ENCODE measurements at places on chromosomes 3 and 15.

GRCh38 chr3:113910966-113911365 lies 36.8 kb upstream of the ZDHHC23 start:
- no peak for DNase-seq

DNA sequence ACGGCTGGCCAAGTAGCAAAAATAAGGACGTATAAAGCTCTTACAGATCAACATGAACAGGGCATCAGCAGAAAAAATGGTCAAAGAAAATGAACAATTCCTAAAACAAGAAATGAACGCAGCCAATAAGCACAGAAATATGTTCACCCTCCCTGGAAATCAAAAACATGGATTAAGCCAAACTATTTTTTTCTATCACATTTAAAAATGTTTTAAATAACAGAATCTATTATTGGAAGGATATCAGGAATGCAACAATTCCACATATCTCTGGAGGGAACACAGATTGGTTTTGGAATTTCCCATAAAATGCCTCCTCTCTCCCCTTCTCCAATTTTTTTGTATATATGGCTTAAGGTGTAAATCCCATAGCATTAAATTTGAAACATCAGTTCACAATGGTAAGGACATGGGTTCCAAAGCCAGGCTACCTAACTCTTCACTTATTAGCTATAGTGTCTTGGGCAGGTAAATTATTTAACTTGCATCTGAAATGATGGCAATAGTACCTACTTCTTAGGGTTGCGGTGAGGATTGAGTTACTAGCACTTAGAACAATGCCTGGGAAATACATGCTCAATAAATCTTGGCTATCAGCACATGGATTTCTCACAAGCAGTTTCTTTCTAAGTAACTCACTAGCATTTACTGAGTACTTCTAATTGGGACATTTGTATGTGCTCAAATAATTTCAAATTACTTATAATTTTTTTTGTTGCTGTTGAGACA lies 10.1 kb downstream of the UACA start:
- DNase-seq: no peak

- peak; percentile 84 for DNase-seq
These were observed 50.0 kb downstream of the RLBP1 start for GRCh38 chr15:89171136-89172072.

GRCh38 chr3:76438971-76439370 lies 600.9 kb upstream of the ROBO2 start:
- no peak for DNase-seq

DNA sequence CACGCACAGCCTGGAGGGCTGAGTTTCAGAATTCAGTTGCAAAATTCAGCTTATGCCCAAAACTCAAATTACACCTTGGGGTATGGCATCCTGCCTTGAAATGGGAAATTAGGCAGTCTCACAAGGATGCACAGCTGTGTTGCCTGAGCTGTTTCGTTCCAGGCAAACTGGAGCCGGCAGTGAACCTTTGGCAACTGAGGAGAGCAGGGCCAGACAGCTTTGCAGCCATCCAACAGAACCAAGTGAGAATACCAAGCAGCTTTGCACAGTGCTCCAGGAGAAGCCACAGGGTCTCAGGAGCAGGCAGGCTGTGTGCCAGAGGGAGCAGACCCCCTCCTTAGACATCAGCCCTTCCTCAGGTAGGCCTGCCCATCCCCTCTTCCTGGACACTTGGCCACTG lies 32.5 kb upstream of the BFSP2 start:
- no peak for DNase-seq

DNA sequence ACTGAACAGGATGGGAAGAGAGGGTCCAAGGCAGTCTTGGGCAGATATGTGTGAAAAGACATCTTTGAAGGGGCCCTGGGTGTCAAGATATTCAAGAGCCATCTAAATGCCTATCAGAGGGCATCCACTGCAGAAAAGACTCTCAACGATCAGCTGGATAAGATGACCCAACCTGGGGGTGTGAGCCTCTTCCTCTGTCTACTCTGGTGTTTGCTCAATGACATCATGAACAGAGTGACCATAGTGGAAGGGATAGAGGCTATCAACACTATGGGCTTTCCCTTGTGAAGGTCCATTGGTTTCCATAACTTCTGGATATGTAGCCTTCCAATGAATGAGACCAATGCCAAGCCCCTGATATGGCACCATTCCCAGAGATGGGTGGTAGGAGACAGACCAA lies 42.1 kb downstream of the FAH start:
- no peak for DNase-seq

DNA sequence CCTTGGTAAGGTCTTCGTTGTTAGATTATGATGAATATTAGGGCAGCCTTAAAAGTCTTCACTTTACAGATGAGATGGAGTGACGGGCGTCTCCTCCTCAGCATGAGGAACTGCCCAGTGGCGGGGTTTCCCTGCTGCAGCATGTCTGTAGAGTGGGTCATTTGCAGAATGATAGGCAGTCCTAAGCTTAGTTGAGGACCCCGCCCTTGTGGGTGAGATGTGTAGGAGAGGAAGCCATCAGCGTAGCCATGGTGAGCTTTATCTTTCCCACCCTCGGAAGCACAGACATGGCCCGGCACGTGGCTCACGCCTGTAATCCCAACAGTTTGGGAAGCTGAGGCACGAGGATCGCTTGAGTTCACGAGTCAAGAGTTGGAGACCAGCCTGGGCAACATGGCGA lies 877 bp downstream of the NIT2 start:
- DNase-seq: no peak

GRCh38 chr3:15310491-15311370 lies 21.7 kb downstream of the SH3BP5 start:
- no peak for DNase-seq

GRCh38 chr3:177062052-177062732 lies 135.1 kb downstream of the TBL1XR1 start:
- DNase-seq: no peak

DNA sequence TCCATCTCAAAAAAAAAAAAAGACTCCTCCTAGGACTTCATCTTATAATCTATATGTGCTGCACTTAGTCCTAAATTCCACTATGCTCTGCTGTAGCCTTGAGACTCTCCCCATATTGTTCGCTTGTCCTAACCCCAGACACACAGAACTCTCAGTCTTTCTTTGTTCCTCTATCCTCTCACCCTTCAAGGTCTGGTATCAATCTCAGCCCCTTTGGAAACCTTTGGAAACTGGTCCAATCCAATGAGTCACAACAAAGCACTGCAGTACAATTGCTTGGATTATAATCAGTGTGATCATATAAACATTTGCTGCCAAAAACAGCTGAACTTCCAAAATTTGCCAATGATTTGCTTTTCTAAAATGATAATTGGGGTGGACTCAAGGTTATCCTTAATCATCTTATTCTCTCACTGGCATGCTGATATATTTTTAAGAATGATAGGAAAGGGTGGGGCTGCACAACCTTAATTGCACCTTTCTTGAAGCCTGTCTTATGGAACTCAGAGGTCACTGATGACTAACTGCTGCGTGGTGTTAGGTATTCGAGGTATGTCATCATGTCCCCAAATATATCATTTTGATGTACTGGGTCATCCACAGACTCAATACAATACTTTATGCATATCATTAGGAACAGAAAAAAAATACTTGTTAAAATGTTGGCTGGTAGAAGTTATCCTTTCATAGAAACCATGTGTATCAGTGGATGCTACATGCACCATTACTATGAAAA lies 756.7 kb downstream of the NR2F2 start:
- DNase-seq: no peak

GRCh38 chr15:37032091-37032775 lies 68.1 kb downstream of the MEIS2 start:
- no peak for DNase-seq

DNA sequence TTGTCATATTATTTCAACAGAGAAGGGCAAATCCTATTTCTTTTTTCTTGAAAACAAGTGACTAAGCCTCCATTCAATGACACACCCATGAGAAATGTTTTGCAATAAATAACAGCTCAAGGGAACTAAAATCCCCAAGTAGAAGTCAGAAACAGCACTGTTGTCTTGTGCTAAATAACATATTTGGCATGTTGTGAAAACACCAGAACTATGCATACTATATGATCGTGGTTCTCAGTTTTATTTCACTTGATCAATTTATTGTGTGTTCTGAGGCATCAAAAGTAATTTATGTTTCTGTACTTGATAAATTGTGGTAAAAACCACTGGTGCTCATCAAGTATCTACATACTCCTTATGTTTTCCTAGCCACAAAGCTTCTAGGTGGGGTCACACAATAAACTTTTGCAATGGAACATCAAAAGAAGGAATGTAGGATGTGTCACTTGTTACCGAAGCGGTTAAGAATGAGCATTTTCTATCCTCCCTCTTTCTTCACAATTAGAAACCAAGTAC lies 691.7 kb upstream of the CBLB start:
- no peak for DNase-seq

DNA sequence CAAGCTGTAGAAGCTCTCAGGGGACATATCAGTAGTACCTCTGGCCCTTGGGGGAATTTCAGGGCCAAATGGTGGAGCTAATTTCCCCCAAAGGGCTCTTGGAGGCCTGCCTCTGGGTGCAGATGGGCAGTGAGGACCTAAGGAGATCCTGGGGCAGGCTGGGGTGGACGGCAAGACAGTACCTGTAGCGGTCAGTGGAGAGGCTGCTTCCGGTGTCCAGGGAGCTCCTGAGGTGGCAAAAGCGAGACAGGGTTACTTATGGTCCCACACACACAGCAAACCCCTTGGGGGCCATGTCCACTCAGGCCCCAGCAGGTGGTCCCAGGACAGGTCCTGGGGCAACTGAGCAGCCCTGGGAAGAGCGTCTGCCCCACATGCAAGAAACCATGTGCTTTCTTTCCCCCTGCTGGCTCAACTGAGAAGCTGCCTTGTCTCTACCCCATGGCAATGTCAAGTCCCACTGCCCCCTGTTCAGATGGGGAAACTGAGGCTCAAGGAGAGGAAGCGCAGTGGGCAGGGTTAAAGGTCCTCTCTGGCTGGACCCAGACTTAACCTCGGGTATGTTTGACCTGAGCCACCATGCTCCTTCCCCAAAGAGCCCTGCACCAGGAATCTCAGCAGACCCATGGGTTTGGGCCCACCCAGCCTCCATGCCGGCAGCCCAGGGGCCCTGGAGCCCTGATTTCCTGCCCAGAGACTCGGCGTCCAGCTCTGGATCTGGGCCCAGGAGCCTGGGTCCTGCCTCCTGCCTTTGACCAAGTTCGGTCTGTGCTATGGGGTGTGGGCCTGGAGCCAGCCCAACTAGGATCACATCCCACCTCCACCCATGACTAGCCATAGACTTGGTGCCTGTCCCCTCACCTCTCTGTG lies 25.7 kb downstream of the IQSEC1 start:
- no peak for DNase-seq

DNA sequence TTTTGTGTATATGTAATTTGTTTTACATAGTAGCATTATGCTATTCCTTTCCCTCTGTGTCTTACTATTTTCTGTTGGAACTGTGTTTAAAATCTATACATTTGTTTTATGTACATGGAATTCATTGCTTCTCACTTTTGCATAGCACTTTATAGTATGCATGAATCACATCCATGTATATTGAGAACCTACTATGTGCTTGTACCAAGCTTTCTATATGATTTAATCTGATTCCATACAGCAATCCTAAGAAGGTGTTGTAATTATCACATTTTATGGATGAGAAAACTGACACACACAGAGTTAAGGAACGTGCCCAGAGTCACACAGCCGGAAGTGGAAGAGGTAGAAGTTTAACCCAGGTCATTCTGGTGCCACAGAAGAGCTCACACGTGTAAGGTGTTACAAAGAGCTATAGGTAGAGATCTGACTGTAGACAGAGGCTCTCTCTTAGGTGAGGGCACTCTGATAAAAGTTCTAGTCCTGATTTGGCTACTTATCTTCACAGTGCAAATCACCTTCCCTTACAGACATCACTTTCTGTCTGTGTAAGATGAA lies 3.5 kb upstream of the SMAD3 start:
- DNase-seq: no peak

GRCh38 chr15:49379996-49380395 lies 43.0 kb upstream of the FGF7 start:
- peak; percentile 31 for DNase-seq

DNA sequence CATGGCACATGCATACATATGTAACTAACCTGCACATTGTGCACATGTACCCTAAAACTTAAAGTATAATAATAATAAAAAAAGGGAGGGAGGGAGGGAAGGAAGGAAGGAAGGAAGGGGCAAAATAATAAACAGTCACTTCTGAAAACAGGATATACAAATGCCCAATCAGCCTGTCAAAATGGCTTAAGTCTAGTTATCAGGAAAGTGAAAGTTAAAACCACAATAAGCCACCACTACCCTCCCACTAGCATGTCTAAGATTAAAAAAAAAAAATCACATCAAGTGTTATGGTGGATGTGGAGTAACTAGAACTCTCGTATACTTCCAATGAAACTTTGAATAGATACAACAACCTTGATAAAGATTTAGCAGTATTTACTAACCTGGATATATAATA lies 145.6 kb upstream of the GMNC start:
- peak; percentile 21 for DNase-seq

DNA sequence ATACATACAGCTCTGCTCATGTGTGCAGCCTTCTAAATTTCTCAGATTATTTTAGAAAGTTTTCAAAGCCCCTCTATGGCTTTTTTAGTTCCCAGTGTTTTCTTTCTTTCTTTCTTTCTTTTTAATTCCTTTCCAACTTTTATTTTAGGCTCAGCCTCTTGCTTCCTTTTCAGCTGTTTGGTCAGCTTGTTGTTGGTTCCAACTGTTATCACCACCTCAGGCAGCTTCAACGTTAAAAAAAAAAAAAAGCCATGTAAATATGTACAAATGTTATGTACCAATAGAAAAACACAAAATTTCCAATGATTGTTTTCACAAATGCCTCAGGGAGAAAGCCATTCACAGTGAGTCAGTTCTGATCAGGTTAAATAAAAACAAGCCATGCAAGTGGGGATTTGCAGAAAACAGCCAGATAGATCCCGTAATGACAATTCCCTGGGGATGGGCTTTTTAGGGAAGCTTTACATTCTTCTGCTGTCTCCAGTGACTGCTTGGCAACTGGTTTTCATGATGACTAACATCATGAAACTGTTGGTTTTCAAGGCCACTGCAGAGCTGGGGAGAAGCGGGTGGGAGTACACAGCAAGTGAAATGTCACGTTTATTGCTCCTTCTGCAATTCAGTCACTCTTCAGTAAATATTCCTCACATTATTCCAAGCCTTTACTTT lies 908.4 kb downstream of the EPHA3 start:
- no peak for DNase-seq

DNA sequence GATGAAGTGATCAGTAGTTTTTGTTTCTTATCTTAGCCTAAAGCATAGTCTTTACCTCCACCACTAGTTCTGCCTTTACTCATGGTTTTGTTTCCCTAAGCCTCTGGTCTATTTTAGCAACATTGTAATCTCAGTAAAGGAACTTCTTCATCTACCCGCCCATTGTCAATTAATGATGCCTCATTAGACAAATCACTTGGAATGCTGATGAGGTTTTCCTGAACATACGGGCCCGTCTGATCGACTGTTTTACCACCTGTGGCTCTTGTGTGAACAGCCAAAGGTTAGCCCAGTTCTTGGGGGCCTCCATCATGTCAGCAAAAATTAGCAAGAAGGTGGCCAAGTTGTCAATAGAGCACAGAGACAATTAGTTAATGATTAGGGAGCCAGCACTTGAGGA lies 470.1 kb upstream of the ARRDC4 start:
- no peak for DNase-seq

- no peak for DNase-seq
These were observed 869.2 kb downstream of the DIPK2A start for GRCh38 chr3:144840866-144841265.

Data from KBM-7 (cell line).